ENCODE measurements at places on chromosomes 2 and 18.

- DNase-seq = no peak
Measured at GRCh38 chr2:147631294-147631693, 213.5 kb upstream of the ACVR2A start.

- DNase-seq = peak; percentile 43
Measured at GRCh38 chr2:107337209-107337898, 451.4 kb upstream of the ST6GAL2 start.

DNA sequence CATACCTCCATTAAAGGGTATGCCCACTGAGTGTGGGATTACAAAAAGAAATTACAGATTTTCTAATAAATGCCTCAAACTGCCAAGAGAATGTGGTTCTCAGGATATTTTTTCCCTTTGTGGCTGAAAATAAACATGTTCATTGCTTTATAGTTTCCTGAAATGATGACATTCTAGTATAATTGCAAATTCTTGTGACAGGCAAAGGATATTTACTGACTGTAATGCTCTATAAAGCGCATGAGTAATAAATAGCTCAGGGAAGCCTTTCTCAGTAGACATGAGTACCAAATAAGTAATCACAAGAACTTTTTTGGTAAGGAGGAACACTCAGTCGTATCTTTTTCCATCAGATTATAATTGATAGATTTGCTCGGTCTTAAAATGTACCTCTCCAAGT is 72.3 kb downstream of the FTCDNL1 start:
- no peak for DNase-seq

GRCh38 chr18:42373584-42373983 is 418.6 kb downstream of the PIK3C3 start:
- no peak for DNase-seq

- DNase-seq = no peak
Measured at GRCh38 chr18:49020621-49021021, 69.9 kb upstream of the SMAD7 start.

DNA sequence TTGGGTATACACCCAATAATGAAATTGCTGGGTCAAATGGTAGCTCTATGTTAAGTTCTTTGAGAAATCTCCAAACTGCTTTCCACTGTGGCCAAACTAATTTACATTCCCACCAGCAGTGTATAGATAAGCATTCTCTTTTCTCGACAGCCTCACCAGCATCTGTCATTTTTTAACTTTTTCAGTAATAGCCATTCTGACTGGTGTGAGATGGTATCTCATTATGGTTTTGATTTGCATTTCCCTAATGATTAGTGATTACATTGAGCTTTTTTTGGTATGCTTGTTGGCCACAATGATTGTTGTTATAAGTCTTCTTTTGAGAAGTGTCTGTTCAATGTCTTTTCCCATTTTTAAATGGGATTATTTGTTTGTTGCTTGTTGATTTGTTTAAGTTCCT is 50.4 kb upstream of the EPAS1 start:
- DNase-seq = no peak

- DNase-seq = no peak
Measured at GRCh38 chr2:137675584-137676327, 288.5 kb upstream of the HNMT start.

DNA sequence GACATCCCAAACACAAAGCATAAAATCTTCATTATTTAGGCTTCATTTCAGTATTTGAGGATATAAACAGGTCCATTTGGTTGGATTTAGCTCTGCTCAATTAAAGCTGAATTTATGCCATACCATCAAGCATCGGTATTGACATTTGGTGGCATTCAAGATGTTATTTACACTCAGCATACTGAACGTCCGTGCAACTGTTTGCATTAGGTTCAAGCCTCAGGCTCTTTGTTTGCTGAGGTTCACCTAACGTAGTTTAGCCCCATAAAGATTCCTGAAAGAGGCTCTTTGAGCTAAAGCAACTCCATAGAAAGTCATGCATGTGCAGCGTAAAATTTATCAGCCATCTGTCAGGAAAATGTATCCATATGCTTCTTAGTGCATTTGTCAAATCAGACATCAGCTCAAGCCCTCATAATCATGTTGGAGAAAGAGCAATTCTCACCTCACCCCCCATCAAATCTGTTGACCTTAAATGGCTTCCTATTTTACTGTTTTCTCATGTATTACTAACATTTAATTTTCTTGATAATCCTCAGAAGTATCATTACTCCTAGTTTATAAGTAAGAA is 366.9 kb downstream of the EPHA4 start:
- DNase-seq = no peak

DNA sequence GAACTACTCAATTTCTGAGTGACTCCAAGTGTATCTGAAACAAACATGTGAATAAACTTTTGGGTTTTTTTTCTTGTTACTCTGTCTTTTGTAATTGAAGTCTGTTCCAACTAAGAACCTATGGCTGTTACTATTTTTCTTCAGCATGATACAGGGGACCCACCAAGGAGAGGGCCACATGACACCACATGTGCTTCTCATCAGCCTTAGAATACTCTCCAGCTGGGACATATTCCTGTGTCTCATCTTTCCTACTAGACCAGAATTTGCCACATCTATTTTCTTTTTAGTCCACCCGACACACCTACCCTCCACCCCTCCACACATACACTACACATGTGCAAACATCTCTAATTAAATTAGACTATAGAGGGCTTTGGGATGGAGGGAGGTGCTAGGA is 191.7 kb upstream of the NDUFV2 start:
- no peak for DNase-seq

DNA sequence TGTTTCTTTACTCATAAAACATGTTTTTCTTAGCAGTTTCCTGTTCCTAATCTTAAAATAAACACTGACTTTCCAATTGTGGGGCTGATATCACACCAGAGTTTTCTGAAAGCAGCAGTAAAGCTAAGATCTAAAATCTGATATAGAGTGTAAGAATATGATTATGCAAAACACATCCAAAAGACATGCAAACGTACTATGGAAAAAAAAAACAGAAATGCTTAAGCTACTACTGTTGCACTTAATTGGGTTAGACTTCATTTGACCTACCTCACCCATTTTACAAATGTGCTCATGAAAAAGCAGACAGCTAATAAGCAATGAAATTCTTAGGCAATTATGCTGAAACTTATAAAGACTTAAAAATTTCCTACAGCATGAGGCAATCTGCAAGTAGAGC is 10.5 kb downstream of the CYTIP start:
- DNase-seq = no peak

DNA sequence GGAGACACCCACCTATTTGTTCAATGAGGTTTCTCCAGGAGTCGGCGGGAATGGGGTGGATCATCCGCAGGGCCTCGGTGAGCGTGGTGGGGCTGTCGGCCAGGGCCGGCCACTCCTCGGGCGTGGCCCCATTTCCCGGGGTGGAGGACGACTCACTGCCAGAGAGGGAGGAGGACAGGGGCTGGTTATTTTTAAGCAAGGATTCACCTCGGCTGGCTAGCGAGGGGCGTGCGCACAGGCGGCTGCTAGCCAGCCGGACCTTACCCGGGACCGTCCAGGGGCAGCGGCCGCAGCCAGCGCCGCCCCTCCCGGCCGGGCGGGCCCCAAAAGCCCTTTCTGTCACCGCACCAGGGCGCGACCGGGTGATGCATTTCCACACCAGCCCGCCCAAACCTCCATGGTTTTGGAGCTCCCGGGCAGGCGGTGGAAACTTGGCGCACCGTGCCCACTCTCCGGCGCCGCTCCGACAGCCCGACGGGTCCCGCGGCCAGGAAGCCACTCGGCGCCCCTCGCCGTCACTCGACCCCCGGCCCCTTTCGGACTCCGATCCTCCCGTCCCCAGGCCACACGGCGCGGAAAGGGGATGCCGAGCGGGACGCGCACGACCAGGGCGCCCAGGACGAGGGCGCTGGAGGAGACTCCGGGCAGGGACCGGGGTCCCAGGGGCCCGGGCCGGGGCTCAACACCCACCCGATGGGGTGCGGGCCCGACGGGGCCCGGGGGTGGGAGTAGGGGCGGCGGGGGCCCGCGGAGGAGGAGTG is 57.1 kb downstream of the SNORC start:
- DNase-seq = no peak

DNA sequence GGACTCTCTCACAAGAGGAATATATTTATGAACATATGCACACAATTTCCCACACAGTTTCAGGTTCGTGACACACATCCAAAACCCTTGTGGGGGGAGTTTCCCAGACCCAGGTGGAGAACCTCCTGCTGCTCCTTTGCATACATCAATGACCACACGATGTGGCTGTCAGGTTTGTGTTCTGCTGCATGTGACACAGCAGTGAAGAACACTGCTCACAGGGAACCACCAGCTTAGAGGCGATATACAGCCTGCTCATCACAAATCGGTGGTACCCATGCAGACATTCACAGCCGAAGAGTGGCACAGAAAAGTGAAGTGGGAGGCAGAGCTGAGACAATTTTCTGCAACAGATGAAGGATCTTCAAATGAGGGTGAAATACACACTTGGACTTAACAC is 175.6 kb upstream of the ZFP36L2 start:
- DNase-seq = no peak

- DNase-seq = no peak
Measured at GRCh38 chr18:27404855-27405254, 219.7 kb upstream of the CHST9 start.

GRCh38 chr2:173149491-173149890 is 73.8 kb downstream of the MAP3K20 start:
- DNase-seq = no peak

- peak; percentile 48 for DNase-seq
Measured at GRCh38 chr2:54240515-54241469, 15.2 kb downstream of the TSPYL6 start.

GRCh38 chr2:3461801-3462492 is 57.4 kb downstream of the ADI1 start:
- no peak for DNase-seq

DNA sequence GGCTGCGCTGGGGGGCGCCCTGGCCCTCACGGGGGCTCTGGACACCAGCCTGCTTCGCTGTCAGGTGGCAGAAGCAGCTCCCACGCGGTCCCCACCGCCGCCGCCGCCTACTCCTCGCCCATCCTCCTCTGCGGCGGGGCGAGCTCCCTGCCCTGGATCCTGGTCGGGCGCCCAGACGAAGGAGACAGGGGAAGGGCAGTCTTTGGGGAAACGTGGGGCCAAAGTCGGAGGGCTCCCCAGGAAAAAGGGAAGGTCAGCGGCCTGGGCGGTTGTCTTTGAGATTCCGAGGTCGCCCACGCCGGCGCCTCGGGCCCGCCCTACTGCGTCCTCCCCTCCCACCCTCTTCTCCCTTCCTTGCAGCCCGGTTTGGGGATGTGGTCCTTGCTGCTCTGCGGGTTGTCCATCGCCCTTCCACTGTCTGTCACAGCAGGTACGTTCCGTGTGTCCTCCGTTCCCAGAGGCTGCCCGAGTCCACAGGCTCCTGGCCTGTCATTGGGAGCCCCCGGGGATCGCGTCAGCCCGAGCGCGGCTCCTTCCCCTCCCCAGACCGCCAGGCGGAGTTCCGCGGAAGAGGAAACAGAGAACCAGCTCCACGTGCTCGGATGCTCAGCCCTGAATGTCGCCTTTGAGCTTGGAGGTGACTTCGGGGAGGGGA is 800 bp downstream of the IL1RL2 start:
- peak; percentile 14 for DNase-seq
